Endothelial cell (in vitro differentiated cells): ENCODE measurements at places on chromosomes 5 and 9.
A peak's percentile ranks its signal among the peaks of the same experiment; 100 is the strongest.

DNA sequence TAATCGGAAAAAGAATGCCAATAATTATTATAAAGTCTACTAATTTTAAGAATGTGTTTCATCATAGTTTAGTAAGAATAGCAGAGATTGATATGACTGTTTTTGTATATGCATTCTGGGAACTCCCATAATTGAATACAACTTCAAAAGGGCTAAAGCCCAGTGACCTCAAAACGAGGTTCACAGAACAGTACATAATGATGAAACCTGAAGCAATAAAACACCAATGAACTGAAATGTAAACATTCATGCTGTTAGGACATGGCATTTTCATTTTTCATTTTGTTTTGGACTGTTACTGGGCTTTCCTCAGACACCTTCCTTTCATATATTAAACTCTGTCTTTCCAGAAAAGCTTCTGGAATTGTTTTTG is 684 bp upstream of the JMY start:
- DNase-seq = no peak

DNA sequence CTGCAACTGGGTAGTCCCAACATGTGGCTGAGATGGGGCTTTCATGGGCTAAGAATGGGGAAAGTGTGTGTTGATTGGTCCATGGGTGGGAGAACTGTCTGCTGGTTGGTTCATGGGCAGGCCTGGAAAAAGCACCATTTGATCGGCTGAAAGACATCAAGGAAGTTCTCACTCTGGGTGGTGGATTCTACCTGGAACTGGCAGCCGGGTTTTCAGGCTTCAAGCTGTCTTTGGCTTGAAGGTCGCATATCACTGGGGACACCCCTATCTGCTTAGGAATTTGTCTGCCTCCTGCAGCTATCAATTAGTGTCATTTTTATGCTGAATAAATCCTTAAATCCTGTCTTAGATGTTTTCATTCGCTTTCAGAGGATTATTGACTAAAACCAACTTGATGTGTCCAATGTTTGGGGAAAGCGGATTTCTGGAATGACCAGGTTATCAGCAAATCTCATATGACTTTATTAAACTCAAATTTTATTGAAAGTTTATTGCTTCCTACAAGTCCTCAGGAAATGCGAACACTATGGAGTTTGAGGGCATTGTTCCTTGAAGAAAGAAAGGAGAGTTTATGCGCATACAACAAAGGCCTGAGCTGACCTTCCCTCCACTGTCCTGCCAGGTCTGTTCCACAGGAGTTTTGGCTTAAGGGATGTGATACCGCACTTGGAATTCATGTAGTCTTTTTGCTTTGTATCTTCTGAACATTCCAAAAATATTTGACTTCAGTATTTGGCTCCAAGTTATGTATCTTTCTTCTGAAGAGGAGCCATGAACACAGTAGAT is 451.1 kb downstream of the TUSC1 start:
- no peak for DNase-seq

DNA sequence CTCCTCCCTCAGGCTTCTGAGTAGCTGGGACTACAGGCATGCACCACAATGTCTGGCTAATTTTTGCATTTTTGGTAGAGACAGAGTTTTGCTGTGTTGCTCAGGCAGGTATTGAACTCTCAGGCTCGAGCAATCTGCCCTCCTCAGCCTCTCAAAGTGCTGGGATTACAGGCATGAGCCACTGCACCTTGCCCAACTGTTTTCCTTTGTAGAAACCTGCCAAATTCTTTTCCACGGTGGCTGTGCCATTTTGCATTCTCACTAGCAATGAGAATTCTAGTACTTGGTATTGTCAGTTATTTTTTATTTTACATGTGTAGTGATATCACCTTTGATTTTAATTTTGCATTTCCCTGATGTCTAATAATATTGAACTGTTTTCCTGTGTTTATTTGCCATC is 7.8 kb downstream of the RMI1 start:
- DNase-seq = no peak

DNA sequence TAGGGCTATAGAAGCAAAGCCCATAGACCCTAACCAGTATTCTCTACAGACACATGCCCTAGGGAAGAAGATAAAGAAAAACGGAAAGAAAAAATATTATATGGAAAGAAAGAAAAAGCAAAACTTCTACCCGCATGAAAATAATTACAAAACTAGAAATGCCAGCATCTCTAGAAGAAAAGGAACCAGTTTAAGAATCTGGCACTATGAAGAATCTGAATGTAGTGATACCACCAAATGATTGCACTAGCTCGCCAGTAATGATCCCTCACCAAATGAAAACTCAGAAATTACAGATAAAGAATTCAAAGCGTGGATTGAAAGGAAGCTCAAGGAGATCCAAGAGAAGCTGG is 341.9 kb upstream of the GRIA1 start:
- no peak for DNase-seq

DNA sequence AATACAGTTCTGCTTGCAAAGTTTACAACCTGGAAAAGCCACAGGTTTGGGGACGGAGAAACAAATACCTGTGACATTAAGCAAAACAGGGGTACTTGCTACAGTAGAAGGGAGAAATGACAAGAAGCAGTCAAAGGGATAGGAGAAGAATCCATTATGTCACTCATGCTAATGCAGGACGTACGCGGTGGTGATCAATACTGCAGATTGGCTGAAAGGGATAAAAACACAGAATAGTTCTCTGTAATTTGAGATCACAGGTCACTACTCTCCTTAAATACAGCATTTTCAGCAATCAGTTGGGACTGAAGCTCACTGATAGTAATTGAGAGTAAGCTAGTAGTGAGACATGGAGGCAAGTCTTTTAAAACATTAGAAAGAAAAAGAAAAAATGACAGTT is 130.3 kb upstream of the MTAP start:
- DNase-seq = no peak

DNA sequence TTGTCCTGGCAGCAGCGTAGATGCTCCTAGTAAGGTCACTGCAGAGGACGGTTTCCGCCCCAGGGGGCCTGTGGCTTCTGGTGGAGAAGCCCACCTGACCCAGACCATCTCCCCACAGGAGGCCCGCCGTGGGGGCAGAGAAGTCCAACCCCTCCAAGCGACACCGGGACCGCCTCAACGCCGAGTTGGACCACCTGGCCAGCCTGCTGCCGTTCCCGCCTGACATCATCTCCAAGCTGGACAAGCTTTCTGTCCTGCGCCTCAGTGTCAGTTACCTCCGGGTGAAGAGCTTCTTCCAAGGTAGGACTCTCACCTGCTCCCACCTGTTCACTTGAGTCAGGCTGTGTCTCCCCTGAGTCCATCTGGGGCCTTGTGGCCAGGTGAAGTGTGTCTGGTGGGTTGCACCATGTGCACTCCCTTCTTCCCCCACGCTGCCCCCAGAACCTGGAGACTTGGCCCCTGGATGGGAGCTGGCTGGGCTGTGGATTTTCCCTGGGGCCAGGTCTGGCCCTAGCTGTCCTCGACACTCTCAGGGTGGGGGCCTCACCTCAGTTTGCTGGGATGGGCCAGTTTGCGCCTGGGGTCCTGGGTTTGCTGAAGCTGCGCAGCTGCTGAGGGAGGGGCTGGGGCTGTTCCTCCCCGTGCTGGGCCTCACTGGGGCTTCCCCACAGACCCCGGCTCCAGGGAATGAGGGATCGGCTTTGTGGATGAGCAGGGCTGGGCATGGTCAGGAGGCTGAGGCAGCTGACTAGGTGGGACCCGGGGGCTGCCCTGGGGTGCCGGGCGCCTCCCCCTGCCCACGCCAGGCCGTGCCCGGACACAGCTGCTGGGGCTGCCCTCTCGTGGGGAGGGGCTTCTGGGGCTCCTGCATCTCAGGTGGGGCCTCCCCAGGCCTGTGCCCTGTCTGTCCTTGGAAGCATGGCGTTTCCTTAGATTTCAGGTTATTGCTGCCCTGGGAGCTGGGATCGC is 32.4 kb downstream of the AHRR start:
- no peak for DNase-seq

- DNase-seq = peak; percentile 12
These were observed at the start of gene SYK for GRCh38 chr9:90801241-90801972. Gene SYK, plus strand, starts transcription at chr9:90801819. Its CDS starts 42,080 bp downstream, at chr9:90843899.

DNA sequence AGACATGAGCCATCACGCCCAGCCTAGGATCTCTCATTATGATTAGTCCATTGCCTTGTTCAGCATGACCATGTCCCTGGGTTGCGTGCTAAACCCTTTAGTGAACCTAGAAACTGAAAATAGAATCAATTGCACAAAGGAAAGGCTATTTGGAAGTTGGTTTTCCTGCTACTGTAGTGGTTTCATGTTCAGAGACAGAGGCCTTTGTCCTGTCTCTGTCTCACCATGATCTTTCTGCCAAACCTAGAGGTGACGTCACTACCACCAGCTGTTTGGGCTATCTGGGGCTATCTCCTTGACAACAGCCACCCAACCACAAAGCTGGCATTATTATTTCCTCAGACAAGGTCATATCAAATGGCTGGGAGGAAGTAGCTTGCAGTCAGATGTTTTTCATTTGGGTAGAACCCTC is 4.0 kb upstream of the CDK5RAP2 start:
- DNase-seq = peak; percentile 10

DNA sequence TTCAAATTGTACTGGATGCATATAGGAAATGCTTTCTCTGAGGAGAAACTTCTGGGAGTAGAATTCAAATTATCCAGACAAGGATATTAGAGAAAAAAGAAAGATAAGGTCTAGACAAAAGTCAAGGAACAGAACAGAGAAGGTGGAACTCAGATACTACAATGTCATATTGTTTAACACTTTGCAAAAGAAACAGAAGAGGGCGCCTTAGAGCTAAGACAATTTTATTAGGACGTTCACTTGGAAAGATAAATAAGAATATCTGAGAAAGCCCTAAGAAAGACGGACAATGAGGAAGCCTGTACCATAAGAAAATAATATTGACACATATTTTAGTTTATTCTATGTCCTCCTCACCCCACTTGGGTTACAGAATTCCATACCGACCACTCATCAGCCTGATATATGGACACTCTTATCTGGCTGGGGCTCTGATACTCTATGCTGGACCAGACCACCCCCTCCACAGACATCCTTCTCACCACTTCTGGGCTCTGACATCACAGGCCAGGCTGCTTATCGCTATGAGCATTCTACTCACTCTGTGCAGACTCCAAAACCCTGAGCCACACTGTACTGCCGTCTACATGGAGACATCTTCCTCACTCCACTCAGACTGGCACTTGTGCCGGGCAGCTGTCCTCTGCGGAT is 9.1 kb upstream of the AK3 start:
- no peak for DNase-seq

GRCh38 chr5:132086277-132086794 is 12.7 kb downstream of the CSF2 start:
- DNase-seq = no peak

DNA sequence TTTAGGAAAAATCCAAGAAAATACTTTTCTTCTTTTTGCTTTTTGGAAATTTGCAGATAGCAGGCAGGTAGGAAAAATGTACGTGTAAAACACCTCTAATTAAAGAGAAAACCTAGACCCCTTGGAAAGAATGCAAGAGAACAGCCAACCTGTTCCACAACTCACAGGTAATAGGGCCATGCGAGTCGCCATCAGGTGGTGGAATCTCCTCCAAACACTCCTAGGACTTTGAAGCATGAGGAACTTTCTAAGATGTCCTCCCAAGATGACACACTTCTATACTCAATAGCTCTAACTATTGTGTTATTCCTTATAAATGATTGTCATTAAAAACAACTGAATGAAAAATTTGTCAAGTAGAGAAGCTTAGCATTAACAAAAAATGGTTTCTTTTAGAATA is 174.0 kb downstream of the TMC1 start:
- no peak for DNase-seq

- DNase-seq = no peak
These were observed 281.3 kb downstream of the ARHGAP26 start for GRCh38 chr5:143051244-143052058.

DNA sequence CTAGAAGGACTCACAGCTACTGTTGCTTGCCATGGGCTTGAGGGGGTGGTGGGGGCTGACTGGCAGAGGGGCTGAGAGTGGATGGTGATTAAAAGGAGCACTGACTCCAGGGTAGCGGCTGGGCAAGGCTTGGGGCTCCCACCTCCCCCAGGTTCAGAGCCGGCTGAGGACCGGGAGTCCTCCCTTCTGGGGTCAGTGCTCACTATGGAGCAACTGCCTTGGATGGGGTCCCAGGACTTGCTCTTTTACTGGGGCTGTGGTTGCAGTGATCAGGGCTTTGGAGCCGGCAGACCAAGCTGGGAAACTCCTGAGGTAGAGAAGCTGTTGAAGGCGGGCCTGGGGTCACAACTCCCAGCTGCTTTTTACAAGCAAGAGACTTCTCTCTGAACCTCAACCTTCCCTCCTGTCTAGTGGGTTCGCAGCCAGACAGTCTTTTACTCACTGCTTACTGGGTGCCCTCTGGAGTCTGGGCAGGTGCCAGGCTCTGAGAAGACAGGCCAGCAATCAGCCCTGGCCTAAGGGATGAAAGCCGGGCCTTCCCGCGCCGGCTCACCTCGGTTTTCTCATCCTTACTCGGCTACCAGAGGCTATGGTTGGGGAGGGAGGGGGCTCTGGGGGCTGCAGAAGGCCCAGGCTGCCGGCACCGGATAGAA is 795 bp upstream of the ASS1 start:
- no peak for DNase-seq
